ENCODE measurements at places on chromosomes 7 and 10. TPM values are rescaled to one million over a fixed set of nuclear protein-coding genes. Genes with fewer than 3 reads are reported as not detected.

DNA sequence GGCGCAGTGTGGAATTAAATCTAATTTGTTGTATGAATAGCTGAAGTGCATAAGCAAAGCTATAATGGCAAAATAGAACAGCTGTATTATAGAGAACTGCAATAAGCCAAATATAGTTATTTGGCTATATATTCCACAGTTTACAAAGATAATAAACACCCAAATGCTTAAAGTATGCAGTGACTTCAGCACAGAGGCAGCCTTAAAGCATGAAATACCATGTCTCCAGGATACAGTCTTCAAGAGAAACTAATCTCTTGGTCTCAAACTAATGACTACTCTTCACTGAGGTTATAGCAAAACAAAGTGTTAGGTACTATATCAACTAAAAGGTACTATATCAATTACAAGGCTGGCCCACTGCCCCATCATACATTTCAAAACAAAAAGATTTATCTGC lies 48.0 kb downstream of the NT5C2 start:
- no peaks in the 10 kb centered on the region for H3K27me3 ChIP-seq
- DNase-seq: peak; percentile 8
- peak overlapping the region; percentile 34 for H3K27ac ChIP-seq
- peaks cover 9% of the 10 kb centered on the region for H3K36me3 ChIP-seq
- no peaks in the 10 kb centered on the region for H3K4me1 ChIP-seq

DNA sequence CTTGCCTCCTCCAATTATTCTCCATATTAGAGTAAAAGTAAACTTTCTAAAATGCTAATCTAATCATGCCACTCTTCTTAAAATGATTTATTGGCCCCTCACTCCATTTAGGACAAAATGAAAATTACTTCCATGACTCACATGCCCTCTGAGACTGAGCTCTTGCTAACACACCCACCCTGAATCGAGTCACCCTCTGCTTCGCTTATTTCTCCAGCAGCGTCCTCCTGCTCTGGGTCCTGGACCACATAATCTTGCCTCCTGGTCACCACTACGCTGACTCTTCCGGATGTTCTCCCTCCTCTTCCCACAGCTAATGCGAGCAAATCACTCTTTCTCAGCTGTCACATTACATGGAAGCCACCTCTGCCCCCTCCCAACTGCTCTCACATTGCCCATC lies 384.0 kb upstream of the FZD8 start:
- DNase-seq: no peak
- no peaks in the 10 kb centered on the region for H3K36me3 ChIP-seq
- no peaks in the 10 kb centered on the region for H3K27me3 ChIP-seq
- H3K4me1 ChIP-seq: no peaks in the 10 kb centered on the region
- H3K4me3 ChIP-seq: no peak overlapping the region

DNA sequence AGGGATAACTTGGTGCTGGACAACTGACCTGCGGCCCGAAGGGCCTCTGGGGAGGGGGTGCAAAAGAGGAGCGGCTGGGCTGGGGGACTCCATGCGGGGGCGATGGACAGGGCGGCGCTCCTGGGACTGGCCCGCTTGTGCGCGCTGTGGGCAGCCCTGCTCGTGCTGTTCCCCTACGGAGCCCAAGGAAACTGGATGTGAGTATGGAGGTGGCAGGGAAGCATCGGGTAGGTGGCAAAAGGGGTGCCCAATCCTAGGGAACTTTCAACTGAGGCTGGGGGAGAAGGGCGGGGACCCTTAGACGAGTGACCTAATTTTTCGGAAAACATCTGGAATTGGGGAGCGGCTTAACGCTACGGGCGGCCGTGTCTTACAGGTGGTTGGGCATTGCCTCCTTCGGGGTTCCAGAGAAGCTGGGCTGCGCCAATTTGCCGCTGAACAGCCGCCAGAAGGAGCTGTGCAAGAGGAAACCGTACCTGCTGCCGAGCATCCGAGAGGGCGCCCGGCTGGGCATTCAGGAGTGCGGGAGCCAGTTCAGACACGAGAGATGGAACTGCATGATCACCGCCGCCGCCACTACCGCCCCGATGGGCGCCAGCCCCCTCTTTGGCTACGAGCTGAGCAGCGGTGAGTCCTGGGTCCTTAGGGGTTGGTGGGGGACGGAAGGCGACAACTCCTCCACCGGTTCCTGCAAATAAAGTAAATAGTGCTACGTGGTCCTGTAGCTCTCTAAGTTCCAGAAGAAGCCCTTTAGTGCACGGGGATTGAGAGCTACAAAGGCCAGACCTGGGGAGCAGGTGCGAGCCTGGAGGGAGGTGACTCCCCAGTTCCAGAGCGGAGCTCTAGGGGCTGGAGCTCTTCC lies 622 bp downstream of the WNT16 start:
- no peak for DNase-seq
- H3K4me3 ChIP-seq: peak overlapping the region; percentile 28
- peaks cover 62% of the 10 kb centered on the region for H3K27me3 ChIP-seq
- no peaks in the 10 kb centered on the region for H3K36me3 ChIP-seq
- H3K4me1 ChIP-seq: peaks cover 16% of the 10 kb centered on the region

The TMEM213 gene
- 0.01 TPM for polyA plus RNA-seq

The CWF19L1 gene
- 22.5 TPM for polyA plus RNA-seq

The NUP42 gene
- 57.9 TPM for polyA plus RNA-seq

The OPN4 gene
- polyA plus RNA-seq: not detected

Data from large intestine (tissue), 12 donors.